ENCODE measurements at places on chromosomes 5 and 9.

DNA sequence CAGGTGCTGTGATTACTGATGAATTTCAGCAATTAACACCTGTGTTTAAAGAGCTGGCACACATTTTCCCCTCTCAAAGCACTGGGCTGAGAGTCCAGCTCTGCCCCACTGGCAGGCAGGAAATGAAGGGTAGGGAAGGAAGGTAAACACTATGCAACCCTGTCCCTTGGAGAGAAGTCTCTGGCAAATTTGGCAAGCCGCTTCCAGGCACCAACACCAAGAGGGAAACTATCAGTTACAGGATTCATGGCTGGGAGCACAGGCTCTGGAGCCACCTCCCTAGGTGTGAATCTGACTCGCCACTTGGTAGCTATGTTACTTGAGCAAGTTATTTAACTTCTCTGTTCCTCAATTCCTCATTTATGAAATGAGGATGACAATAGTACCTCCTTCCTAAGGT, 3.3 kb downstream of the ANKS6 start:
- no peak overlapping the region for H3K27ac ChIP-seq
- peaks cover 37% of the 10 kb centered on the region for H3K4me1 ChIP-seq
- H3K4me3 ChIP-seq: no peak overlapping the region
- DNase-seq: no peak
- peaks cover under 1% of the 10 kb centered on the region for H3K36me3 ChIP-seq

DNA sequence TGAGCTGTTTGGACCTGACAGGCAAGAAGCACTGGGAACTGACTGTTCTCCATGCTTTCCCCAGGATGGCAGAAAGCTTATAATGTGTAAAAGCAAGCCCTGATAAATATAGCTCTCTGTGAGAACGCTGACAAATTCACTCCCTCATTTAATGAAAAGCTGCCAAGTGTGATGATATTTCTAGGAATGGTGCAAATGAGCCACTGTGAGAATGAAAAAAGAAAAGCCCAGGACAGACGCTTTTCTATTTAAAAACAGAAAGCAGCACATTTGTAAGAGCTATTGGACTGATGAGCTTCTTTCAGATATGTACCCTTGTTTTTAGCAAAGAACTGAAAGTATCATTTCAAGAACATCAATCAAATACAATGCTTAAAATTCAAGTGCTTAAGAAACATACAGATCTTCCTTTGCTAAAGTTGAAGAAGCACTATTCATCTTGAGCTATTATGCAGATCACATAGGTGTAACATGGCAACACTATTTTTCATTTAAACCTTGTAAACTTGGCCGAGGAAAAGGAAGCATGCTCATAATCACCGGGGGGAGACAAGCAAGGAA, 842.6 kb upstream of the ACO1 start:
- no peaks in the 10 kb centered on the region for H3K36me3 ChIP-seq
- peaks cover 9% of the 10 kb centered on the region for H3K4me1 ChIP-seq
- no peak overlapping the region for H3K4me3 ChIP-seq
- DNase-seq: no peak
- H3K27ac ChIP-seq: no peak overlapping the region
- no peaks in the 10 kb centered on the region for H3K27me3 ChIP-seq

GRCh38 chr5:11247224-11247623, 486.2 kb upstream of the DAP start:
- no peaks in the 10 kb centered on the region for H3K4me1 ChIP-seq
- no peak for DNase-seq
- H3K4me3 ChIP-seq: no peak overlapping the region
- H3K27me3 ChIP-seq: no peaks in the 10 kb centered on the region
- no peak overlapping the region for H3K27ac ChIP-seq
- no peaks in the 10 kb centered on the region for H3K36me3 ChIP-seq

GRCh38 chr9:130698514-130698913, 4.9 kb downstream of the EXOSC2 start:
- no peak for DNase-seq
- H3K36me3 ChIP-seq: peaks cover 4% of the 10 kb centered on the region
- peaks cover 50% of the 10 kb centered on the region for H3K4me1 ChIP-seq
- H3K4me3 ChIP-seq: no peak overlapping the region

- H3K4me3 ChIP-seq: peak overlapping the region; percentile 67
- H3K27me3 ChIP-seq: no peaks in the 10 kb centered on the region
- H3K4me1 ChIP-seq: peaks cover 59% of the 10 kb centered on the region
- peaks cover 25% of the 10 kb centered on the region for H3K36me3 ChIP-seq
Observed at GRCh38 chr9:137705906-137706305, 87.1 kb downstream of the EHMT1 start.

DNA sequence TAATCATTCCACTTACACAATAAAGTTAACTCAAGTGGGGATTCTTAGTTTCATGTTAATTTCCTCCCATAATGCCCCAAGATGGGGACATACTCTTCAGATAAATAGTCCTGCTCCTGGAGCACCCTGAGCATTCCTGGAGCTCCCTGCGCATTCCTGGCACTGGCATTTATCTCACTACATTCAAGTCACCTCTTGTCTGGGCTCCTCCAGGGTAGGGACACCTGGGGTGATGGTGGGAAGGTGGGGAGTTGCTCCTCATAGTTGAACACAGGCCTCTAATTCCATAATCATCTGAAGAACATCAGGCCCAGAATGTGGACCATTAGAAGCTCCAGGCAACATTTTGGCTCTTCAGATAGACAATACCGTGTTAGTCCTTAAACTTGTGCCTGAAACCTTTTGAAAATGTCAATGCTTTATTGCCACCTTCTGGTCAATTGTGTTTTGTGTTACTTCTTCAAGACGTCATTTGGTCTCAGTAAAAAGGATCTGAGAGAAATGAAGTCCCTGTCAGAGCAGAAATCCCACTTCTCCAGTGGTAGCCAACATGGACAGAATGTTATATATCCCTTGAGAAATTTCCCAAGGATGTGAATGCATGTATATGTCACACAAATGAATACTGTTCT, 14.2 kb upstream of the AGGF1 start:
- no peak for DNase-seq
- H3K4me3 ChIP-seq: no peak overlapping the region
- H3K36me3 ChIP-seq: no peaks in the 10 kb centered on the region
- H3K27me3 ChIP-seq: peaks cover 24% of the 10 kb centered on the region

GRCh38 chr9:98074115-98074990, 17.8 kb downstream of the NANS start:
- peak overlapping the region; percentile 84 for H3K4me3 ChIP-seq
- H3K36me3 ChIP-seq: peaks cover 20% of the 10 kb centered on the region
- peak overlapping the region; percentile 98 for H3K27ac ChIP-seq
- peak; percentile 46 for DNase-seq

GRCh38 chr5:78755822-78756429, 107.4 kb upstream of the LHFPL2 start:
- peaks cover 2% of the 10 kb centered on the region for H3K27me3 ChIP-seq
- DNase-seq: no peak
- peaks cover 36% of the 10 kb centered on the region for H3K4me1 ChIP-seq
- H3K4me3 ChIP-seq: no peak overlapping the region
- no peaks in the 10 kb centered on the region for H3K36me3 ChIP-seq
- no peak overlapping the region for H3K27ac ChIP-seq

- no peak for DNase-seq
- H3K4me3 ChIP-seq: no peak overlapping the region
- H3K27ac ChIP-seq: no peak overlapping the region
- H3K36me3 ChIP-seq: no peaks in the 10 kb centered on the region
Observed at GRCh38 chr5:59645380-59645779, 248.1 kb downstream of the PDE4D start.

- no peak for DNase-seq
- peaks cover 8% of the 10 kb centered on the region for H3K36me3 ChIP-seq
- H3K4me3 ChIP-seq: no peak overlapping the region
- peaks cover 6% of the 10 kb centered on the region for H3K4me1 ChIP-seq
- H3K27me3 ChIP-seq: no peaks in the 10 kb centered on the region
- H3K27ac ChIP-seq: no peak overlapping the region
Observed at GRCh38 chr5:157721159-157721558, 10.1 kb upstream of the THG1L start.

GRCh38 chr9:3968891-3969290, 331.0 kb downstream of the GLIS3 start:
- H3K4me3 ChIP-seq: no peak overlapping the region
- H3K27ac ChIP-seq: no peak overlapping the region
- H3K27me3 ChIP-seq: peaks cover 4% of the 10 kb centered on the region
- no peaks in the 10 kb centered on the region for H3K4me1 ChIP-seq
- no peaks in the 10 kb centered on the region for H3K36me3 ChIP-seq
- DNase-seq: no peak

- H3K36me3 ChIP-seq: no peaks in the 10 kb centered on the region
- H3K4me1 ChIP-seq: no peaks in the 10 kb centered on the region
- H3K27me3 ChIP-seq: no peaks in the 10 kb centered on the region
Observed at GRCh38 chr5:8633696-8634095, 764.7 kb downstream of the MTRR start.

GRCh38 chr5:7638456-7638855, 212.5 kb downstream of the CFAP90 start:
- H3K4me3 ChIP-seq: no peak overlapping the region
- peaks cover 11% of the 10 kb centered on the region for H3K27me3 ChIP-seq
- no peaks in the 10 kb centered on the region for H3K4me1 ChIP-seq
- H3K36me3 ChIP-seq: peaks cover 4% of the 10 kb centered on the region
- H3K27ac ChIP-seq: no peak overlapping the region

DNA sequence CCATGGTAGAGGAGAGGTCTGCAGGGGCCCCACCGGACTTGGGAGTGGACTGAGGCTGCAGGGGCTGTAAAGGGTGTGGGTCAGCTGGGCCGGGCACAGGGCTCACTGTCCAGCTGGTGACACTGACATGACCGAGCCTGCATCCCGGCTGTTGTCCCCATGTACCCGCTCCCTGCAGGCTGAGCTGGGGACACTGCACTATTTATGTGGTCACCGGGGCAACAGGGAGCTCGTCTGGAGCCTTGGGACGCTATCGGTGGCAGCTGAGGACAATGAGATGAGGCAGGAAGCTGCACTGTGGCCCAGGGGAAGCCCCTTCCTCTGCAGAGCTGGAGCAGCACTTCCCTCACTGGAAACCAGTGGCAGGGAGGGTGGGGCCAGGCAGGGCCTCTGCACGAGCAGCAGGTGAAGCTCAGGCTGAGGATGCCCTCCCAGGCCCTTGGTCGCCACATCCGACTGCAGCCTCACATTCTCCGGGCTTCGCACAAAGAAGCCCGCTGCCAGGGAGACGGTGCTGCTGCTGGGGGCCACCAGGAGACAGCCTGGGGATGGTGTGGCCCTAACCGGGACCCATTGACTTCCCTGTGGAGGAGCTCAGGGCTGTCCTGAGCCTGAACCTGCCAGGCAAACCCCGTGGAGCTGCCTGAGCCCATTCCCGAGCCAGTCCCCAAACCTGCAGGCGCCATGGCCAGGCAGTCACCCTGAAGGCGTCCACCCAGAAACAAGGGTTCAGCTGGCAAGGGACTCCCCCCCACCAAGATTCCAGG, 26.4 kb downstream of the ZDHHC11B start:
- H3K4me3 ChIP-seq: no peak overlapping the region
- H3K27me3 ChIP-seq: peaks cover 7% of the 10 kb centered on the region
- H3K27ac ChIP-seq: no peak overlapping the region
- no peaks in the 10 kb centered on the region for H3K36me3 ChIP-seq
- peaks cover 11% of the 10 kb centered on the region for H3K4me1 ChIP-seq

GRCh38 chr9:128125580-128126354, 1.8 kb downstream of the PTGES2 start:
- peaks cover 34% of the 10 kb centered on the region for H3K36me3 ChIP-seq
- DNase-seq: no peak
- H3K4me1 ChIP-seq: peaks cover 33% of the 10 kb centered on the region
- H3K27me3 ChIP-seq: no peaks in the 10 kb centered on the region

DNA sequence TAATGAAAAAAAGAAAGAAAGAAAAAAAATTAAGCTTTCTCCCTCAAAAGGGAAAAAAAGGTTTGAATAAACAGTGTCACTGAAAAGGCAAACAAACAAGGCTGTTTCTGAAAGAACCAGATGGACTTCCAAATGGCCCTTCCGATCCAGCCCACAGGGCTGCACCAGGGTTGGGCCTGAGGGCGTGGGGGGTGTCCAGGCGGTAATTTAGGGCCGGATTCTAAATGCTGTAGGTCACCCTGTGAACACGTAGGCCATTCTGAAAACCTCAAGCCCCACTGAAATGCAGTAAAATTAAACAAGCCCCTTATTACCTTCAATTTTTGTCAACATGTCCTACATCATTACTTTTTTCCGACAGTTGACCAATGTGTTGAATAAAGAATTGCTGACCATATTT, 132.1 kb downstream of the HSD17B3 start:
- DNase-seq: no peak
- H3K4me3 ChIP-seq: no peak overlapping the region
- H3K4me1 ChIP-seq: no peaks in the 10 kb centered on the region
- no peak overlapping the region for H3K27ac ChIP-seq
- H3K27me3 ChIP-seq: no peaks in the 10 kb centered on the region

DNA sequence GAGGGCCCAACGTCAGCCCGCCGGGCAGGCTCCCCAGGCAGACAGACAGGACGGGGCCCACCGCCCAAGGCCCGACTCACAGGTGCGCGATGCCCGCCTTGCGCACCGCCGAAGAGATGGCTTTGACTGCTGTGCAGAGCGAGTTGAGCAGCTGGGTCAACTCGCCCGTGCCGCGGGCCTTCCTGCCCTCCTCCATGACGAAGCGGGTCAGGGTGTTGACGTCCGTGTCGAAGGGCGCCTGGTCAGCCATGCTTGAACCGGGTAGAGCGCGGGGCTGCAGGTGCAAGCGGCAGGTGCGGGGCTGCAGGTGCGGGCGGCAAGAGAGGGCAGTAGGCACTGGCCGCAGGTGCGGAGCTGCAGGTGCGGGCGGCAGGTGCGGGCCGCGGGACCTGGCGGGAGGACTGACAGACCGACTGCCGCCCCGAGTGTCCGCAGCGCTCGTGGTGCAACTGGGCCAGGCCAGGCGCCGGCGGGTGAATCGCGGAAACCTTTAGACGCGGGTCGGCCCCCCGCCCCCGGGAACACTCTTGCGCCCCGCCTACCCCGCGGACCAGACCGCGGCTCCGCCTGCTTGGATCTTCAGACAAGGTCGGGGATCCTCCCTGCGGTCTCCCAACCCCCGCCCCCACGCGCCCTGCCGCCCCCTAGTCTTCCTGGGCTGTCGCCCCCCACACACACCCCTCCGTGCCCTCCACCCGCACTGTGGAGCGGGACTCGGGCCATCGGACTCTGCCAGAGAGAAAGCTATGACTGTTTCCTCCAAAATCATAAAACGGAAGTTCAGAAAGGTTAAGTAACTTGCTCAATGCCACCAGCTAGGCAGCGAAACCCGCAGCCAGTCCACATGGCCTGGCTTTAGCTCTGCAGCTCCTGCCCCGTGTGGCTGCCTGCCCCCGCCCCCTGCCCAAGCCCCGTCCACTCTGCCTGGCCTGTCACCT, at the start of gene FBP1:
TSS of gene FBP1 (minus strand) at position 458 of the 938 bp plus-strand sequence. CDS start at position 250, 208 bp downstream.
- H3K36me3 ChIP-seq: no peaks in the 10 kb centered on the region
- DNase-seq: peak; percentile 28
- H3K4me3 ChIP-seq: peak within 1 kb of the TSS; percentile 85
- peak within 1 kb of the TSS; percentile 94 for H3K27ac ChIP-seq
- H3K4me1 ChIP-seq: peaks cover 24% of the 10 kb centered on the region

GRCh38 chr9:79572608-79573411, 1.0 kb downstream of the TLE4 start:
- H3K4me3 ChIP-seq: no peak overlapping the region
- no peaks in the 10 kb centered on the region for H3K27me3 ChIP-seq
- H3K36me3 ChIP-seq: no peaks in the 10 kb centered on the region
- H3K4me1 ChIP-seq: peaks cover 41% of the 10 kb centered on the region
- peak; percentile 82 for DNase-seq

- H3K27ac ChIP-seq: no peak overlapping the region
- no peak for DNase-seq
- H3K4me3 ChIP-seq: no peak overlapping the region
- peaks cover 38% of the 10 kb centered on the region for H3K27me3 ChIP-seq
- no peaks in the 10 kb centered on the region for H3K36me3 ChIP-seq
Observed at GRCh38 chr5:112412346-112412745, 6.7 kb downstream of the EPB41L4A start.
